ENCODE measurements at places on chromosomes 2 and 18.

DNA sequence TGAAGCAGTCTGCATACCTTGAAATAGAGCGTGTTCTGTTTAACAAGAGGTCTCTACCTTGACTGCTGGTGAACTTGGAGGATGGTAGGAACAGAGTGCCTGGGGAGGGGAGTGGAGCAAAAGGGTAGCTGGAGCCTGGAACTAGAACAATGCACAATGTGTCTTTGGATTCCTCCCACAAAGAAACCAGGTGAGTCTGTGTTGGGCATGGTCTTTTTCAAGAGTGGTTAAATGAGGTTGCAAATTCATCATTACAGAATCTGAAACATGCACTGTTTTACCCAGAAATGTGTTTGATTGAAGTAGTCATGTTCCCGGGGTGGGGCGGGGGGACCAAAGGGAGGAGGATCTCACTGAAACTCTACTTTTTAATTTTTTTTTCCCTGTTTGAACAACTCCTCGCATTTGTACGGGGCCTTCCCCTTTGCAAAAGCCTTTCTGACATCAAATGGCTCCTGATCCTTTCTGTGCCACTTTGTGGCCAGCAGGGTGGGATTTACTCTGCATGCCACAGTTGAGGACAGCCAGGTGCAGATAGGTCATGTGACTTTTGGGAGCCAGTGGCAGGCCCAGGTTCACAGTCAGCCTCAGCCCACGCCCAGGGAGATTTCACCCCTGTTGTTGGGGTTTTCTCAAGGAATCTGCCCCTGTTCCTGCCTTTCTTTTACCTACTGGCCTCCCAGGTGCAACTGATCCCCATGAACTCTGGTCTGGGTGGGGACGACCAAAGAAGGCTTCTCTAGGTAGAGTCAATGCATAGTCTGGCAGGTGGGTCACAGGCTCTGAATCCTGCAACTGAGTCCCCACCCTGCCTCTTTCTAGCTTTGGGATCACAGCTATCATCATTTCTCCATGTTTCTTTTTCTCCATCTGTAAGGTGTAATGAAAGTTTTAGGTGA lies 28.2 kb downstream of the MYCN start:
- DNase-seq = no peak

DNA sequence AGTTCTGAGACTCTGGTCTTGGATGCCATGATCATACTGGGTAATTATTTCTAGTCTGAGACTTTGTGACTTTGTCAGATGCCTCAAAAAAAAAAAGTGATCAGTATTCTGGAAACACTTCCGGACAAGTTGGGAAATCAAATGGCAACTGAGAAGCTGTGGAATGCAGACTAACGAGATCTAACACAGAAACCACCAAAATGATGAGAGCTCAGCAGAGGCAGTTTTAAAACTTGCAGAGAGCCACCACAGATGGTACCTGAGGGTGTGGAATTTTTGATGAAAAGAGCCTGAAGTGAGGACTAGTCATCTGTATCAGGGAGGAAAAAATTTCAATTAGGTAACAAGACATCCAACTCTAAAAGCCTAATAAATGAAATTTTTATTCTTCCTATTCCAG lies 5.5 kb upstream of the GPR75 start:
- DNase-seq = no peak

DNA sequence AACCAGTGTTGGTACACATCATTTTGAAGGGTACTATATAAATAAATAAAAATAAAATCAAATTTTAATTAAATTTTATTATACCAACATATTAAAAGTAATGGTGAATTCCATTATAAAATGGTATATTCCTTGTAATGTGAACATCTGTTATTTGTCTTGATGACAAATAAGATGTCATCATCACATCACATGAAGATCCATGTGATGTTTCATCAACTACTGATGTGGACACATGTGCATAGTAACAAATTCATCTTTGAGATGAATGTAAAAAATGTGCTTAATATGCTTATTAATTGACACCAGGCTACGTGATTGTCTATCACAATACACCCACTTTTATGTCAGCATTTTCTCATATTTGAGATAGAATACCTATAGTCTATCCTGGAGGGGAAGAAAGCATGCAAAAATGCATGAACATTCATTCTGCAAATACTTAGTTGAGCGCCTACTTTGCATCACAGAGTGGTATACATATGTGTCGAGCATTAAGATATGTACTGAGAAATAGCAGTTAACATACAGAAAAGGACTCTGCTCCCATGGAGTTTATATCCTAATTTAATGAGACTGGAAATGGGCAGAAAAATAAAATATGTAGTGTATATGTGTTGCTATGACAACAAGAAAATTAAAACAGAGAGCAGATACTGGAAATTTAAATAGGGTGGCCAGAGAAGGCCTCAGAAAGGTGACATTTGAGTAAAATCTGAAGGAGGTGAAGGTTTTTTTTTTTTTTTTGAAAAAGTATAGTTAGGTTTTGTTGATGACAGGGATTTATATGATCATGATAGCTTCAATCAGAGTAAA lies 281.1 kb downstream of the ARHGAP15 start:
- DNase-seq = no peak

DNA sequence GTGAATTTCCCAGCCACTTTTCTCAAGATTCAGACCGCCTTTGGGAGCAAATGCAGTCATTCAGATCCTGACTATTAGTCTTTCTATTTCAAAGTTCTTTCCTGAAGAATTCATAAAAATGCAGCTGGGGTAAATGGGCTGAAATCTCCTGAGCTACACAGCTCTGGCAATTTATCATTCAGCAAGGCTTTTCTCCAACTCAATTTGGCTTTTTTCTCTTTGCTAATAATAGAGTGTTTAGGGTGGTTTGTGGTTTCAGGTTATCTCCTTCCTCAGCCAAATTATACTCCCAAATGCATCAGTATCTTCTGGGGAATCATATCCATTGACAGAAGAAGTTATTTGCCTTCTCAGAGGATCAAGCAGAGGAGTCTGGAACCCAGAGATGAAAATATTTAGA lies 282.4 kb upstream of the SLC14A2 start:
- DNase-seq = no peak

DNA sequence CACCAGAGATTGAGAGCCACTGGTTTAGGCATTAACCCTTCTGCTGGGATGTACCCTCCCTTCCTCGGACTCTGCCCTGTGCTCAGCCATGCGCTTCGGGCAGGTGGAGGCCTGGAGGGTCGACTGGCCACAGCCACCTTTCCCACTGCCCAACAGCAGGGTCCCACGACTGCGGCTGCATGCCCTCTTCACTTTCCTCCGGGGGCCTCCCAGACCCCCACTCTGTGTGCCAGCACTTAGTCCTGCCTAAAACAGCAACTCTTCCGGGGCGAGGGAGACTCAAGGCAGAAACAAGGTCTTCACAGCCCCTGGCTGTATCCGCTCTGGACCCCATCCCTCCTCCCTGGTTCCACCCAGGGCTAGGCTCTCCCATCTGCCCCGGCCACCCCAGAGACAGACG lies 31.3 kb upstream of the BIN1 start:
- no peak for DNase-seq

DNA sequence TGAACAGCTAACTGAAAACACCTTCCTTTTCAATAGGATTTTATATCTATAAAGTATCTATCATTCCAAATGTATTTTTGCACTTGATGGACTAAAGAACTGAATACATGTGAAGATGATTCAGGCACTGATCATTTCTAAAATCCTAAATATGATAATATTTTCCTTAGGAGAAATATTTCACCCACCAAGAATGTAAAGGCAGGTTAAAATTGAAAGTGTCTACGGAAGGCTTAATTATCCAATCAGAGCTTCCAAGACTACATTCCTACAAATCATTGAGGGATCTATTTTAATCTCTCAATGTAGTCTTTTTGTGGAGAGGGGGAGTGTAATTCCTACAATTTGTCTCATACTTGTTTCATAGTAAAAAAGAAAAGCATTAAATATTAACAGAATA lies 3.6 kb downstream of the GALNT3 start:
- no peak for DNase-seq

DNA sequence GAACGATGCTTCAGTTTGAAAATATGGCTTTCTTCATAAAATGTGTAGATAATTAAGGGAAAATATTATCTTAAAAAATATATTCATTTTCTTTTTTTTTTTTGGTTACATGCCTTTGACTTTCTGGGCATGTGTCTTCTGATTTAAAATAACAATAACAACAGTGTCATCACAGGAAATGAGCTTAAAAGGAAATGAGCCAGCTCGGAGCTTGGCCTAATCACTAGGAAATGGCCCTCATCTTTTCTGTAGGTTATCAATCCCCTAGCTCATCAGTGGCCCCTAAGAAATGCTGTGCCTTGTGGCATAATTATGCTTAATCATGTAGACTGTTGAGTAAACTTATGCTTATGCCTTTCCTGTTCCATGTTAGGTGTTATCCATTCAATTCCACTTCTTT lies 141.8 kb upstream of the FHL2 start:
- no peak for DNase-seq

- no peak for DNase-seq
Measured at GRCh38 chr2:158610059-158610458, 153.3 kb downstream of the PKP4 start.

DNA sequence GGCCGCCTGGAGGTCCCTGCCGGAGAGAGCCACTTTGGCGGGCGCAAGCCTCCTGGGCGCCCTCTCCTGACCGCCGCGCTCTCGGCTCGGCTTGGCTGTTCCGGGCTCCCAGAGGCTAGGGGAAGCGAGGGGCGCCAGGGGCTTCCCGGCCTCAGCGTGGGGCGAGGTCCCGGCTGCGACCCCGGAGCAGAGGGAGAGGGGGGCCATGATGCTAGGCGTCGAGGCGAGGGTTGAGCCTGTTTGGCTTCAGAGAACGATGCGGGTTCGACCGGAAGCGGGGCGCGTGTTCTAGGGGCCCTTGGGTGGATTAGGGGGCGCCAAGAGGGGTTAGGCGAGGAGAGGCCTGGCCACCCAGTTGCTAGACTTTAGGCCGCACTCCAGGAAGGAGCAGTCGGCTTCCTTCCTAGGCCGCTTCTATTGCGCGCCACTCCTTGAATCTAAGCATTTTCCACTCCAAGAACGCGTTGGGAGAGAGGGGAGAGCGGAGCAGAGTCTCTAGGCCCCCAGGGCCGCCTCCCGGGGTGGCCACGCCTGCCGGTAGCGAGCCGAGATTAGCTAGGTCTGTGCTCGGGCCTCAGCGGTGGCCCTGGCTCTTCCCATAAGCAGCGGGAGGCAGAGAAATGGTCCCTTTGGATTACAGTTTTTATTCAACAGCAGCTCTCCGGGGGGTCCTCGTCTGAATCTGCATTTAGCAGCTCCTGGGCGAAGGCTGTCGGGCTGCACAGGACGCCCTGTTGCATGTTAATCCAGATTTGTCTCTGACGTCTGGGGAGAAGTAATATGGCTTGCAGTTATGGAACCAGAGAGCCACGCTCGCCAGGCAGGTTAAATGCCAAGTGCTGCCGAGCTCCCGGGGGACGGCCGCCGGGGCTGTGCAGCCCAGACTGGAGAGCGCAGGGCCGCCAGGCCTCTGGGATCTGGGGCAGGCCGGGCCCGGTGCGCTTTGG lies 11.3 kb downstream of the MEIS1 start:
- DNase-seq = no peak

GRCh38 chr18:63220903-63221302 lies 98.7 kb downstream of the BCL2 start:
- DNase-seq = no peak

- DNase-seq = no peak
Measured at GRCh38 chr2:74915743-74916142, 42.7 kb upstream of the POLE4 start.

DNA sequence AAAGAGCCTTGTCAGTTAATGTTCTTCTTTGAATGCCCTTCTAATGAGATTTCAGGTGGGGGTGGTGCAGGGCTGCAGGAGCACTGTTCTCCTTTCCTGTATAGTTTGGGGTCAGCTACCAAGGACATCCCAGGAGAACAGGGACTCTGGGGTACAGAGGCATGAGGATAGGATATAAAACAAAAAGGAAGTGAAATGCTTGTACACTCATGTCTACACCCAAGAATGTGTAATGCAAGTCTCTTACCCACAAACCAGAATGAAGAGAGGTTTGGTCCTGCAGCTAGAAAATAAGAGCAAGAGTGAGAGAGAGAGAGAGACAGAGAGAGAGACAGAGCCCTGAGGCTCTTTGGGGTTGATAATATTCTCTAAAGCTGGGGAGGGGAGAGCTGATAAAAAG lies 151.8 kb upstream of the KCTD1 start:
- DNase-seq = no peak

GRCh38 chr2:120470041-120470965 lies 124.4 kb downstream of the INHBB start:
- DNase-seq = no peak

DNA sequence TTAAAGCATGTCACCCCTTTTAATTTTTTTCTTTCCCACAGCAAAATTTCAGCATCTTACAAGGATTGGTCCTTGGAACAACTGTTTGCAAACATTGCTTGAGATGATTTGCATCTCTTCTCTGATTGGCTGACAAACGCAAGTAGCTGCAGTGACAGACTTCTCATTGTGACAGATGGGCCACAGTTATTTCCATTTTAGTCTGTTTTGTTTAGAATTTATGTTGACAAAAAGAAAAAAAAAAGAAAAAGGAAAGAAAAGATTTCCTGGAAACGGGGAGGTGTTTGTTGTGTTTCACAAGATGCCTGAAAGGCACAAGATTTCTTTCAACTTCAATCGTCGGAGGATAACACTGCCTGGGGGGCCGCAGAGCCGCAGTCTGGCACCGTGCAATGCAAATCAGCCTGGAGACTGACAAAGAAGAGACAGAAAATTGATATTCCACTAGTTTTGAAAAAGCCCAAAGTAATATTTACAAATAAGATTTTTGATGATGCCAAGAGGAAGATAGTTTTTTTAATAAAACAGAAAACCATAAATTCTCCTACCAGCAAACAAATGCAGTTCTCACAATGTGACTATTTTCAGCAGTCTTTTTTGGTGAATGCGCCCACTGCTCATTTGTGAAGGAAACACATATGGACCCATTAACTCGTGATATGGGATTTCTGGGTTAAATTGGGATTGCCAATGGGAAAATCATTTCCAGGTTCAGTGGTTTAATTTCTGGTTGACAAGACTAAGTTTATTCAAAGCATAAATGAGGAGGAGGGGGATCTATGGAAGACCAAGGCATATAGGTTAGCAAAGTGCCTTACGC lies 296.2 kb upstream of the SMIM21 start:
- DNase-seq = no peak

DNA sequence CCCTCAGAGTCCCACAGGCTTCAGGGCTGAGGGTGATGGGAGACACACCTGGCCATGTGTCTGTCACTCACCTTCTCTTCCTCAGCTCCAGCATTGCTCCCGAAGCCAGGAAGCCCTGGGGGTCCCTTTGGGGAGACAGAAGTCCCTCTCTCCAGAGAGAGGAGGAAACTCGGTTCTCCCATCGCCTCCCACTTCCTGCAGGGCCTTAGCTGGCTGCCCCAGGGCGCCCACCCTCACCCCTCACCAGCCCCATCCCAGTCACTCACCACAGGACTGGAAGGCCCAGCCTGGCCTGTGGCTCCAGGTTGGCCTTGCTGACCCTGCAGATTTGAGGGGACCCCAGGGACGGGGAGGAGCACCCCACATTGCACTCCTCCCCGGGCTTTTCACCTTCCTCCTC lies 2.7 kb upstream of the RAB6D start:
- DNase-seq = no peak
